Naive thymus-derived CD4-positive, alpha-beta T cell (primary cell): ENCODE measurements at places on chromosomes 16 and 17.

DNA sequence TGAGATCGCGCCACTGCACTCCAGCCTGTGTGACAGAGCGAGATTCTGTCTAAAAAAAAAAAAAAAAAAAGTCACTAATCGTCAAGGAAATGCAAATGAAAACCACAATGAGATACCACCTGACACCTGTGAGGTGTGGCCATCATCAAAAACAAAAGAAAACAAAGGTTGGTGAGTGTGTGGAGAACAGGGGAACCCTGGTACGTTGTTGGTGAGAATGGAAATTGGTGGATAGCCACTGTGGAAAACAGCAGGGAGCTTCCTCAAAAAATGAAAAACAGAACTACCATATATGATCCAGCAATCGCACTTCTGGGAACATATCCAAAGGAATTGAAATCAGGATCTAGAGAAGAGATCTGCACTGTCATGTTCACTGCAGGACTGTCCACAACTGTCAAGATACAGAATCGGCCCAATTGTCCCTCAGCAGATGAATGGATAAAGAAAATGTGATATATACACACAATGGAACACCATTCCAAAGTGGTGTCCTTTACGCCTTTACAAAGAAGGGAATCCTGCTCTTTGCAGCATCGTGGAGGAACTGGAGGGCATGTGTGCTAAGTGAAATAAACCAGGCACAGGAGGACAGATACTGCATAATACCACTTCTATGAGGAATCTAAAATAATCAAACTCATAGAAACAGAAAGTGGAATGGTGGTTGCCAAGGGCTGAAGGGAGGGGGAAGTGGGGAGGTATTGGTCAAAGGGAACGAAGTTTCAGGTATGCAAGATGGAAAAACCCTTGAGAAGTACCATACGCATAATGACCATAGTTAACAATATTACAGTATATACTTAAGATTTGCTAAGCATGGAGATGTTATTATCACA lies 63.5 kb upstream of the PLCG2 start:
- peak; percentile 70 for DNase-seq

- DNase-seq, result peak; percentile 74
These were observed 20.1 kb upstream of the TAOK1 start for GRCh38 chr17:29369831-29370735.

- no peak for DNase-seq
These were observed 42.9 kb downstream of the HAPSTR1 start for GRCh38 chr16:9134306-9134705.

- DNase-seq, result no peak
These were observed 410.7 kb upstream of the GOT2 start for GRCh38 chr16:59144841-59145240.

GRCh38 chr17:3782751-3783150 lies 18.2 kb downstream of the ITGAE start:
- no peak for DNase-seq

GRCh38 chr17:48613862-48614694 lies 1.0 kb downstream of the HOXB8 start:
- peak; percentile 31 for DNase-seq

DNA sequence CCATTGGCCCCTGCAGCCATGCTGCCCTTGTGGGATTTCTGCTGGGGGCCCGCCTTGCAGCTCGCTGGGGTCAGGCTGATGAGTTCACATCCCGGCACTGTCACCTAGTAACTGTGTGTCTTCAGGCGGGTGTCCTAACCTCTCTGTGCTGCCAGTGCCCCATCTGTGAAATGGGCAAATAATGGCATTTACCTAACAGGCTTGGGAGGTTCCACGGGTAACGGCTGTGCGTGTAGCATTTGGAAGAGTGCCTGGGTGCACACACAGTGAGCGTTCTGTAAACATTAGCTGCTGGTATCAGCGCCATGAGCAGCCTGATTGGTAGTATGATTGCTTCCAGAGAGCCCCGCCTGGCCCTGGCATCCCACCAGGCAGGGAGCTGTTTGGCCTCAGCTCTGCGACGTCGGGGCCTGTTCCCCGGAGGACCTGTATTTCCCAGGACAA lies 167.3 kb upstream of the GSE1 start:
- DNase-seq, result no peak

- no peak for DNase-seq
These were observed 3.3 kb upstream of the EFNB3 start for GRCh38 chr17:7701681-7702080.

GRCh38 chr16:57508035-57508425 lies 21.7 kb upstream of the DOK4 start:
- no peak for DNase-seq

DNA sequence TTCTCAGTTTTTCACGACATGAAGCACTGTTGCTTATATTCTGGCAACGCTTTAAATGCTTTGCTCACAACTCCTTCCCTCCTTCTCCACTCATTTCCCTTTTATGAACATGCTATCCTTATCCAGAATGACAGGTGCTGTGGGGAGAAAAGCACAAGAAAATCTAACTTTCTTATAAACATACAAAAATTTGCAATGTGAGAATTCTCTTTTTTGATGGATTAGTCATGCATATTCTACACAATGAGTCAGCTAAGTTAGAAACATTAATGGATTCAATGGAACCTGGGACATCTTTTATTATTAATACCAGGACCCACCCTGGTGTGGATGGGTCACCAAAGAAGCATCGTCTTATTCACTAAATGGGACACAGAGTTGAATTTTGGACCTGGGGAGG lies 234.6 kb upstream of the CDH5 start:
- no peak for DNase-seq

DNA sequence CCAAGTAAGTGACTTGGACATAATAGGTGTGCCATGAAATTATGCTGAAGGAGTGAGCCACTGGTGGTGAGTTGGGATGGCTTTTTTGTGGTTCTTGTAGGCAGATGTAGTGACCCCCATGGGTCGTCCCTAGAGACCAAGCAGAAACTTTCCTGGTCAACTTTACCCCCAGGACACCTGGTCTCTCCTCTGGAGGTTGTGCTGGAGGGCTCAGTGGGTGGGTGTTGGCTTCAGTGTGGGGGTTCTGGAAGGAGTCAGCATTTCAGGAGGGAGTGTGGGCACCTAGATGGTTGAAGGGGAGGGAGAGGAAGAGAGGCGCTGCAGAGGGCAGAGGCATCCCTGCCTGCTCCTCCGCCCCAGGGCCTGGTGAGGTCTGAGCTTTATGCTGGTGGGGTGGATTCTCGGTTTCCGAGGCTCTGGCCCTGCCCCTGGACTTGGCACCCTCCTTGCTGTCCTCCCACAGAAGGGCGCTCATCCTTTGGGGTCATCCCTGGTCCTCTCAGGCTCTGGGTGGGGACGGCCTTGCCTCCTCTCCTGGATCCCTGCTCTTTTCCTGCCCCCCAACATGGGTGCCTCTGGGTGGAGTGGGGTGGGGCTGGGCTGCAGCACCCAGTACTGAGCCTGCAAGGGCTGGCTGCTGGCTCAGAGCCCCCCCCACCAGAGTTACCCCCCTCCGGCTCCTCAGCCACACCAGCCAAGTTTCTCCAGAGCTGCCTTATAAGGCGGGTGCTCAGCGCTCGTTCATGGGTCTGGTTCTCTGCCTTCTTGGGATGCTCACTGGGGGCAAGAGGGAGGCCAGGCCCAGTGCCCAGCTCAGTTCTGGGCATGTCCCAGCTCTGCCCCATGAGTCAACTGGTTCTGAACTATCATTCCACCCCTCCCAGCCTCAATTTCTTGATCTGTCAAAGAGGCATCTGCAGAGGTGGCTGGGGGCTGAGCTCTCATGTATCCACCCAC lies 266.8 kb downstream of the SEC14L1 start:
- DNase-seq, result no peak

GRCh38 chr17:8643855-8644506 lies 13.5 kb upstream of the MYH10 start:
- DNase-seq, result no peak

GRCh38 chr17:39200957-39201510 lies 951 bp downstream of the RPL19 start:
- DNase-seq, result no peak

DNA sequence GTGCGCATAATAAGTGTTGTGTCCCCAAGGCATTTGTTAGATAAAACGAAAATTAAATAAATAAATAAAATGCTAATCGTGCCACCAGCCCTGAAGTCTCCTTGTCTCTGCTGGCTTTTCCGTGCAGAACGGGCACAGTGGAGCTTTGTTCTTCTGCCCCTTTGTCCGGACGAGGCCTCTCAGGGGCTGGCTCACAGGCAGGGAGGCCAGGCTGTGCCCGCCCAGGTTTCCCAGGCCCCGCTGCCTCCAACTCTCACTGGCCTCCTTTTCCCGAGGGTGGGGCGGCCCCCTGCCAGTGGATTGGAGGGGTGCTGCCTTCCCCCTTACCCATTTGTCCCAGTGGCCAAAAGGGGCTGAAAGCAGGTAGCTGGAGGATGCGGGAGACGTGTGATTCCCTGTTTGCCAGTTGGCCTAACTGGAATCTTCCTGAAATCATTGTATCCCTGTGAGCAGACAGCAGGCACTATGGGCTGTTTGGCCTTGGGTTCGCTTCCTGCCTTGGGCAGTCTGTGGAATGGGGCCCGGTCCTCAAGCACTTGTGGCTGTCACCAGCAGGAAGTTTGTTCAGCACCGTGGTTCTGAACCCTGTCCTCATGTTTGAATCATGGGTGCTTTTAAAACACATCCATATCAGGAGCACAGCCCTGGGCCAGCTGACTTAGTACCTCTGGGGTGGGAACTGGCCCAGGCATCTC lies 64.4 kb downstream of the KSR1 start:
- DNase-seq, result no peak

DNA sequence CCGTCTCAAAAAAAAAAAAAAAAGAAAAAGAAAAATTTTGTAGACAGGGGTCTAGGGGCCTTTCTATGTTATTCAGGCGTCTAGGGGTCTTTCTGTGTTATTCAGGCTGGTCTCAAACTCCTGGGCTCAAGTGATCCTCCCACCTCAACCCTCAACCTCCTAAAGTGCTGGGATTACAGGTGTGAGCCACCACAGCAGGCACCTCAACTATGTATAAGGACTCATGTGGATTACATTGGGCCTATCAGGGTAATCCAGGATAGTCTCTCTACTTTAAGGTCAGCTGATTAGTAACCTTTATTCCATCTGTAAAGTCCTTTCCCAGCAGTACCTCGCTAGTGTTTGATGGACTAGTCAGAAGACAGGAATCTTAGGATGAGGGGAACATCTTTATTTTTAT lies 22.4 kb downstream of the TADA2A start:
- DNase-seq, result no peak

GRCh38 chr17:81371910-81372760 lies 23.1 kb upstream of the BAHCC1 start:
- DNase-seq, result no peak

DNA sequence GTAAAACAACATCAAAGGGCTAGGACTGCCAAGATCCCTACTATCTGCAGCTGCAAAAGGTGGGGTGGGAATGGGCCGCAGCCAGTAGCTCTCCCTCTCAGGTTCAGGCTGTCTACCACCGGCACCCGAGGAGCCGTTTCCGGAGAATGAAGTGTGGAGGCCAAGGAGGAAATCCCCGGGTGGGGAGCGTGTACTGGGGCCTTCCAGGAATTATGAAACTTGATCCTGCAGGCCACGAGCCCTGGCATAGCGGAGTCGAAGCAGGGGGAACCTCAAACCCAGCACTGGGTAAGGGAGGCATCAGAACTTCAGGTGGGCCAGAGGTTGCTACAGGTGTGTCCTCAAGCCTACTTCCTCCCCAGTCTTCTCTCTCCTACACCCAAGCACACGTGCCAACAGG lies 5.1 kb downstream of the INPP5K start:
- DNase-seq, result no peak

DNA sequence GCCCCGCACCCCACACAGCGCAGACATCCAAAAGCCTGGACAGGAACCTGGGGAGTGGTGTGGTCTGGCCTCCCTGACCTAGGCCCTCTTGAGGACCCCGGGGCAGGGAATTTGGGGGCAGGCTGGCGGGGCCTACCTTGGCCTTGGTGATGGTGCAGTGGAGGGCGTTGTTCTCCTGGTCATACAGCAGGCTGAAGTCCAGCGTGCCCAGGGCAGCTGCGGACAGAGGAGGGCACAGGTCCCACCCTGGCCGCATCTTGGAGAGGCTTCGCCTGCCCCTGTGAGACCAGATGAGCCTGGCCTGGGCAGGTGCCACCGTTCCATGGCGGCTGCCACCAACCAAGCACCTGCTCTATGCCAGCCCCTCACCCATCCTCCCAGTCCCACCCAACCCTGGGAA lies 9.0 kb downstream of the DOC2B start:
- DNase-seq, result no peak

DNA sequence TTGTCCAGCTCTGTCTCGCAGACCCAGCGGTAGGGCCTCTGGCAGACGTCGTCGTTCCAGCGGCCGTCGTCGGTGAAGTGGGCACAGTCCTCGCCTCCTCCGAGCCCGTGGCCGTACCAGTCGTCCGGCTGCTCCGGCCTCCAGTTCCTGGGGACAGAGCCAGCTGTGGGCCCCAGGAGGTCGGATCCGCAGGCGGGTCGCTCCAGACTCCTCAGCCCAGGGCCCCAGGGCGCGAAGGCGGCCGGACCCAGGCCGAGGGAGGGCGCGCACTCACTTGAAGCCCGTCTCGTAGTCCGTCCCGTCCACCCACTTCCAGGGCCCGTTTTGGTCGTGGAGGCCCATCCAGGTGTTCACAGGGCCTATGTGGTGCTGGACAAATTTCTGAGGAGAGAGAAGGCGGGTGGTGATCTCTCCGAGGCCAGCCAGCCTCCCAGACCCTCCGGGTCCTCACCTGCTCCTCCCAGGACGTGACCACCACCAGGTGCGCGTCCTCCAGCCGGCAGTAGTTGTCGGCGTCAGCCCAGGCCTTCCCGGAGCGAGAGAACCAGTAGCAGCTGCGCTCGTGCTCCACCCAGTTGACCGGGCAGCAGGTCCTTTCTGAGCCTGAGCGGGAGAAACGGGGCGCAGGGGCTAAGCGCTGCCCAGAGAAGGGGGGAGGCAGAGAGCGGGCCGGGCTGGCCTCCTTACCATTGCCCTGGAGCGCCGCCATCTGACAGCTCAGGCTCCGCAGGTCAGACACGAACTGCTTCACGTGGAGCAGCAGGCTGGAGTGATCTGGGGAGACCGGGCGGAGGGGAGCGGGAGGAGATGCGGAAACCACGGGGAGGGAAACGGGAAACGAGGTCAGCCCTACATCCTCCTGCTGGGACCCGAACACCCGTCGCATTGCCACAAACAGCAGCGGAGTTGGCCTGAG lies 5.2 kb downstream of the ASGR1 start:
- peak; percentile 42 for DNase-seq

- peak; percentile 46 for DNase-seq
These were observed 27.1 kb upstream of the CRYBA1 start for GRCh38 chr17:29219378-29220047.

DNA sequence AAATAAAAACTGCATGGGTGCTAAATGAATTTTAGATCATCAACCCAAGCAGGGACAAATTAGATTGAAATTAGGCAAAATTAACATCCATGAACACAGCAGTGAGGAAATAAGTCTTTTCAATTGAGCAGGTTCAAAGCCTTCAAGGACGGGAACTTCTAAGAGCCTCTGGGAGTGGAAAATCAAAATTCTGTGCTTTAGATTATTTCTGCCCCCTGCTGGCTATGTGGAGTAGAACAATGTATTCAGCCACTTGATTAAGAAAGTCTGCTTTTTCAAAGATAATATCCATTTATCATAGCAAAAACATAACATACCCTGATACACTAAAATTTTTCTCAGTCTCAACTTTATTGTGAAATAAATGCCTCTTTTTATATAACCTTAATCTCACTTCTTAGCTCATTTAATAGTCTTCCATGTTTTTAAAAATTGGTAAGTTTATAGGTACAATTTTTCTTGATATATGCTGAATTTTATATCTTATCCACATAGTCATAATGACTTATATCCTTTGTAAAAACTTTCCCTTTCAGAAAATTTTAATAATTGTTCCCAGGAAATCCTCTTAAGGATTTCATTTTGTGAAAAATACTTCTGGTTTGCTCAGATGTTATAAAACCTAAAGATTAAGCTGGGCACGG lies 28.1 kb upstream of the NOL11 start:
- peak; percentile 48 for DNase-seq

GRCh38 chr16:4420505-4421105 lies 4.2 kb upstream of the CORO7 start:
- DNase-seq, result no peak
